ENCODE measurements at places on chromosomes 13 and 19.

GRCh38 chr19:2166741-2167738, 3.3 kb downstream of the DOT1L start:
- peak; percentile 23 for DNase-seq

DNA sequence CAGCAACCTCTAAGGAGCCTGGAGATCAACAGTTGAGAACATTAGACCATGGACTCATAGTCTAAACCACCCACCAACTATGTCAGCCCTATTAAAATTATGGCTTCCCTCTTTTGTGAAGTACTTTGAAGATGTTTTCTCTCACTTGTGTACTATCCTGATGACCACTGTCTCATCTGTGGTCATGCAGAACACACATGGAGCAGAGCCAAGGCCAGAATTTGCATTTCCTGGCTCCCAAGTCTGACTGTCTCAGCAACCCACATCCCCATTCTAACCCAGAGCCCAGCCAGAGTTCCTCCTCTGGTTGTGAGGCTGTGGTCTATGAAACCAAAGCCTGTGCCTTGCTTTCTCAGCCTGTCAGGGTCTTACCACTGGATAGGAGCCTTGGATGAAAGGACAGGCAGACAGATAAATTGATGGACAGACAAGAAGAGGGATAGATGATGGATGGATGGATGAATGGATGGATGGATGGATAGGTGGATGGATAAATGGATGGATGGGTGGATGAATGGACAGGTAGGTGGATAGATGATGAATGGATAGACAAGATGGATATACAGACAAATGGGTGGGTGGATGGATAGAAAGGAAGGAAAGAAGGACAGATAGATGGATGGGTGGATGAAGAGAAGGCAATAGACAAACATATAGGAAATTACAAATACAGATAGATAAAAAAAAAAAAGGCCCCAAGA, 35.4 kb downstream of the ZNF557 start:
- DNase-seq = no peak

- DNase-seq = no peak
Observed at GRCh38 chr19:4277191-4277696, 1.8 kb upstream of the SHD start.

GRCh38 chr13:99062593-99062992, 84.7 kb upstream of the DOCK9 start:
- no peak for DNase-seq

DNA sequence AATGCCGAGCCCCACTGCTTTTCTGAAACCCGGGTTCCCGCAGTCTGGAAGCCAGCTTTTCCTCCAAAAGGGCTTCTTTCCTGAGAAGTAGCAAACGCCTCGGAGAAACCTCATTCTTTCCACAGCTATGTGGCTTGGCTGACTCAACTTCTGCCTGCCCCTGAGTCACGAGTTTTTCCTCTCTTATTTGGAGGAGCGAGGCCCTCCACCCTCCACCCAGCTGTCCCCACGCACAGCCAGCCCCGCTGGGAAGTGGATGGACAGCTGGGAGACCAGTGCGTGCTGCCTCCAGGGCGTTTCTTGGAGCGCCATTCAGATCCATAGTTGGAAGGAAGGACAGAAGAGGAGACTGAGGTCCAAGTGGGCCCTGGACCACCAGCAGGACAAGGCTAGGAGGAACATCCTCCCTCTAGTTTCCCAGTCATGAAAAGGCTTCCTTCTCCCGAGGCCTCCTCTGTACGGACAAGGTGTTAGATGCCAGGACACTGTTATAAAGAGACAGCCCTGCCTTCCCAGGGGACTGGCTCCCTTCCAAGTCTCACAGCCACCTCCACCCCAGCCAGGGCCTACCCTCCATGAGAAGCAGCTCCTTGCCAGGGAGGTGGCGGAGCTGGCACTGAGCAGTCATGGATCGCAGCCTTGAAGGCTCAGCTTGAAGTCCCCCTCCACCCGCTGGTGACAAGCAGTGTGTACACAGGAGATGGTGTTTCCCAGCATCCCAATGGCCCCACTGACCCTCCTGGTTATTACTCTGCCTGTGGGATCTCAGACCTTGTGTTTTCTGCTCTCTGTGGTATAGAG, 2.5 kb upstream of the PLEKHF1 start:
- peak; percentile 15 for DNase-seq

- DNase-seq = peak; percentile 41
Observed at GRCh38 chr13:78659732-78660494, 958 bp upstream of the OBI1 start.

GRCh38 chr13:75645141-75645540, 9.0 kb downstream of the LMO7 start:
- no peak for DNase-seq

DNA sequence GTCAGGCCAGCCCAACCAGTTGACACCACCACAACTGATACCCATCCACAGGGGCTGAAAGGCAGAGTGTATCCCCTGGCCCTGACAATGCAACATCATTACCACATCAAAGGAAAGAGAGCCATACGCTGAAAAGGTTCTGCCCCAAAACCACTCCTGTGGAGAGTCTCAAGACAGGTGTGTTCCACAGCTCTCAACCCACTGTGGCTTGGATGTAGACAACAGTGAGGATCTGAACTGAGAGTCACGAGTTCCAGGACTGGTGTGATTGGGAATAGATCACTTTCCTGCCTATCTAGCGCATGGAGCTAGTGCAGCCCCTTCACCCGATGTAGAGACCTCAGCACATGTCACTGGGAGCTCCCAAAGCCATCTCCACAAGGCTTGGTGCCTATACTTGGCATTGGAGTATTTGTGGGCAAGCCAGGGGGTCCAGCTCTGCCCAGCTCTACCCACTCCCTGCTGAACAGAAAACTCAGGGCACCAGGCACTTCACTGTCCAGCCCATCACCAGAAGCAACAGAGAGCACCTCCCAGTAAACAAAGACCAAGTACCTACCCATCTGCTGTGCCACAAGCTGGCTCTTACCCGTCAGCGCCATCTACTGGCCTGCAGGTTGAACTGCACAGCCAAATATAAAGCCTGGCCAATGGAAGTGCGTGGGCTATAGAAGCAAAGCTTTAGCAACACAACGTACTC, 579.5 kb downstream of the UQCRFS1 start:
- DNase-seq = peak; percentile 4

DNA sequence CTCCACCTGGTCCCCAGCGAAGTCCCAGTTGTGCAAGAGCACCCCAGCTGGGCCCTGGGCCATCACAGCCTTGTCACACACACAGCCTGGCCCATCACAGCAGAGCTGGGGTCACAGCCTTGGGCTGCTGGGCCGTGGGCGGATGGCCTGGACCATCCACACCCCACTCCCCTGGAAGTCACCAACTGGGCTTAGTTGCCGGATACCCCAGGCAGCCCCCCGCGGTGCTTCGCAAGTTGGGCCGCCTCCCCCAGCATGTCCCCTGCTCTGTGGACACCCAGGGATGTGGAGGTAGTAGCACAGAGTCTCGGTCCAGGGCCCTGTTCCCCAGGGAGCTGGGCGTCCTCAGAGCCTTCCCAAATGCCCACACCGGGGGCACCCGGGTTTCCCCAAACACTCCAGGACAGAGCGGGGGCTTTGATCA, 4.5 kb upstream of the ZNF554 start:
- DNase-seq = no peak

- no peak for DNase-seq
Observed at GRCh38 chr19:32041681-32042292, 303.6 kb upstream of the ZNF507 start.

- DNase-seq = peak; percentile 60
Observed at GRCh38 chr19:48152551-48152950, 17.6 kb downstream of the LIG1 start.

- no peak for DNase-seq
Observed at GRCh38 chr19:17303940-17304267, 679 bp upstream of the ABHD8 start.

GRCh38 chr19:41882568-41883462, at the start of gene ARHGEF1:
ARHGEF1 (plus strand) TSS chr19:41883184; CDS start chr19:41888083, 4,899 bp downstream.
- peak; percentile 73 for DNase-seq

DNA sequence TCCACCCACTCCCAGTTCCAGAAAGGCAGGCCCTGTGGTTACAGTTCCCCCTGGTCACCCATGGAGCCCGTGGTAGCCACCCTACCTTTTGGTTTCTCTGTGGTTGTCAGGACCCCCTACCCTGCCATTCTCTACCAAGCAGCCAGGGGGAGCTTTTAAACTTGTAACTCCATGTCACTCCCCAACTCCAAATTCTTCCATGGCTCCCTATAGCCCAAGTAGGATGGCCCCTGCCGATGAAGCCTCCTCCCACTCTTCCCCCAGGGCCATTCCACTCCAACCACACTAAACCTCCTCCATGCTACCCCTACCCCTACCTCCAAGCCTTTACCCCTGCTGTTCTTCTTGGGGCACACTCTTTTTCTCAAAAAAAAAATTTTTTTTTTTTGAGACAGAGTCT, 2.2 kb downstream of the S1PR2 start:
- DNase-seq = peak; percentile 64

- no peak for DNase-seq
Observed at GRCh38 chr13:75393839-75394520, 88.0 kb downstream of the TBC1D4 start.

GRCh38 chr13:30446126-30446500, 19.6 kb downstream of the HMGB1 start:
- DNase-seq = no peak

DNA sequence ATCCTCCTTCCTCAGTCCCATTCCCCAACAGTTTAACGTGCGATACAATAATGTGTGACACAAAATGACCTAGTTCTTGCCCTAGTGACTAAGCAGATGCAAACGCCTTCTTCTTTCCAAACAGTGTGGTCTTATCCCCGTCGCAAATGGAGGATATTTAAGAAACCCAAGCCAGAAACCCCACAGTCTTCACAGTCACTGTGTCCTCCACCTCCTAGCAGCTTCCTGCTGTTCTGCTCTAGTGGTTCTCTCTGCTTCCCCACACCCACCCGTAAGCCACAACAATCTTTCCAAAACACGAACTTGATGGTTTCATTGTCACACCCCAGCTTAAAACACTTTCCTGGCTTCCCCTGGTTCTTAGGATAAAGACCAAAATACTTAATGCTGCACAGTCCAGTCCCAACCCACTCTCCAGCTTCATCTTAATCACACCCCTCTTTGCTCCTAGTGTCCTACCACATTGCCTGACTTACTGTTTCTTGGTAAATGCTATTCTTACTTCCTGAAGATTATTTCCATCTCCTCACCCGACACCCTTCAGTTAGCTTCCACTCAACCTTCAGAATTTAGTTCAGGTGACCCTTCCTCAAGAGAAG, 32.3 kb downstream of the ITM2B start:
- DNase-seq = no peak

GRCh38 chr19:10979951-10980381, 19.1 kb downstream of the SMARCA4 start:
- no peak for DNase-seq

DNA sequence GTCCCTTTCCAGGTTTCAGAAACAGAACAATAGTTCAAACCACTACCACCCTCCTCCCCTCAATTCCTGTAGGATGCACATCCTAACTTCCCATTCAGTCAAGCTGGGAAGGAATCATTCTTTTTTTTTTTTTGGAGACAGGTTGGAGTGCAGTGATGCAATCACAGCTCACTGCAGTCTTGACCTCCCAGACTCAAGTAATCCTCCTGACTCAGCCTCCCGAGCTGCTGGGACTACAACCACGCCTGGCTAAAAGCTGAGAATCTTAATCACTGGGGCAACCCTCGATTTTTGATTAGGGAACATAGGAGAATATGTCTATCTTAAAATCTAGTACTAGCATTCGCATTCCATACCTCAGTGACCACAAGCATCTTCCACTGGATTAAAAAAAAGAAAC, 146.2 kb downstream of the ABCC4 start:
- no peak for DNase-seq

DNA sequence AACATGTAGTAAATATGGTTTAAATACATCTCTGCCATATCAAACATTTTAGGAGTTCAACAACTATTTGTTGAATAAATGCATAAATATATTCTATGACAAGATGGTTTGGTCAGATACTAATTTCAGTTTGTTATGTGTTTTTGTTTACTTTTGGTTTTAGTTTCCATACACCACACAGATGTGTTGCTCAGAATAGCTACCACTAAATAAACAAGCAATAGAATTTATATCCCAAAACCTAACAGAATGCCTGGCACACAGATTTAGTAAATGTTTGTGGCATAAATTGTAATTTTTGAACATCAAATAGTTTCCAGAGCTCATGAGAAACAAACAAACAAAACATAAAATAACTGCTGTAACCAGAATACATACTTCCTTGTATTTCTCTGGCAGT, 126.8 kb upstream of the ATXN8OS start:
- DNase-seq = no peak

DNA sequence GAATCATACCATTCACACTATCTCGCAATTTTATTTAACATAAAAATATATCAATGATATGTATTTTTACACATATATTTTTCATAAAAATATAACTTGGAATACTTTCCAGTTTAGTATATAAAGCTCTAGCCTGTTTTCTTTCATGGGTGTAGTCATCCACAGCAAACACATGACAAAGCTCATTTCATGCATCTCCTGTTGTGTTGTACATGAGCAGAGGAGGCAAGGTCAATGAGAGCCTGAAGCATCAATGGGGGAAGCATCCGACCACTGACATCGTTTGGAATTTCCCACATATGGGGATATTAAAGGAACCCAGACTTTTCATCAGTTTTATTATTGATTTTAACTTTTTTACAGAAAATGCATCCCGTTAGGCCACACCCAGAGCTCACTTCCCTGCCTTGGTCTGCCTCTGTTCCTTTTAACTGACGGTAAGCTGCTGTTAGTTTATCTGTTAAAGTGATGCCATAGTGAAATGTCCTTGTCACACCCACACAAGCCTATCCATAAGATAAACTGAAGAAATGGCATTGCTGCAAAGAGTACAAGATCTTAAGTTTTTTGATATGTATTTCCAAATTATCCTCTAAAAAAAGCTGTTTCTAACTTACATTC, 44.0 kb downstream of the MIPEP start:
- no peak for DNase-seq

- DNase-seq = no peak
Observed at GRCh38 chr19:33407716-33408115, 34.2 kb downstream of the CEBPG start.

- DNase-seq = peak; percentile 7
Observed at GRCh38 chr19:44694184-44694579, 4.8 kb upstream of the CEACAM16 start.

DNA sequence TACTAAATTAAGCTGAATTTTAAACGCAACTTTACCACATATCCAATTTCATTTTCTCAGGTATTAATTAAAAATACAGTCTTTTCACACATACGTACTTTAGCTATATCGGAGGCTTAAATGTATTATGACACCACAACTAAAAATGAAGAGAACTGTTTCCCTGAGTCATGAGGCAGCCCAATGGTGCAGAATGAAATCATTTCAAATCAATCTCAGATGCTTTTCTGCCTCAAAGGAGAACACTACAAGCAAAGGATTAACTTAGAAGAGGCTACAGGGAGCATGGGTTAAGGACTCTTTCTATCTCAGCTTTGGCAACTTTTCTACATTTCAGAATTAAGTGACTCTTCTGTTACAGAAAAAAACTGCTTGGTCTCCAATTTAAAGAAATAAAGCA, 516.3 kb upstream of the HTR2A start:
- DNase-seq = no peak
